ENCODE measurements at places on chromosomes 5 and 9.

GRCh38 chr5:15573590-15573989 is 73.6 kb downstream of the FBXL7 start:
- DNase-seq: no peak

GRCh38 chr5:32089146-32090000 is 84.7 kb downstream of the GOLPH3 start:
- no peak for DNase-seq

DNA sequence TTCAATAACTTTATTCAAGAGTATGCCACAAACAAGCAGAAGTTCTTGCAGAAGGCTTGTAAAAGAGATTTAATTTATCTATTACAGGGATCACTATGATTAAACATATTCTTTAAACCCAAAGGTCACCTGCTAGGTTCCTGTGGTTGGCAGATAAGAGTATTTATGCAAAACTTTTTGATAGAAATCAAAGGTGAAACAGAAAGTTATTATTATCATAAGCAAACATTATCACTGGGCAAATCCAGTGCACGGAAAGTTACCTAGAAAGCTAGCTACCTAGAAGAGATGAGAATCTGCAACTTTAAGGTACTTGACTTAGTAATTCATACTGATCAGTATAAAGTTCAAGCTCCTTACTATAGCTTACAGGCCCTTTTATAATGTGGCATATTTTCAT is 3.2 kb downstream of the STARD4 start:
- DNase-seq: no peak

- no peak for DNase-seq
Measured at GRCh38 chr5:126692971-126693370, 84.0 kb upstream of the LMNB1 start.

GRCh38 chr9:114588210-114588609 is 641 bp downstream of the ATP6V1G1 start:
- no peak for DNase-seq

- no peak for DNase-seq
Measured at GRCh38 chr5:138833726-138834480, 41.2 kb downstream of the LRRTM2 start.

GRCh38 chr9:74205056-74205455 is 292.1 kb upstream of the RORB start:
- DNase-seq: no peak

DNA sequence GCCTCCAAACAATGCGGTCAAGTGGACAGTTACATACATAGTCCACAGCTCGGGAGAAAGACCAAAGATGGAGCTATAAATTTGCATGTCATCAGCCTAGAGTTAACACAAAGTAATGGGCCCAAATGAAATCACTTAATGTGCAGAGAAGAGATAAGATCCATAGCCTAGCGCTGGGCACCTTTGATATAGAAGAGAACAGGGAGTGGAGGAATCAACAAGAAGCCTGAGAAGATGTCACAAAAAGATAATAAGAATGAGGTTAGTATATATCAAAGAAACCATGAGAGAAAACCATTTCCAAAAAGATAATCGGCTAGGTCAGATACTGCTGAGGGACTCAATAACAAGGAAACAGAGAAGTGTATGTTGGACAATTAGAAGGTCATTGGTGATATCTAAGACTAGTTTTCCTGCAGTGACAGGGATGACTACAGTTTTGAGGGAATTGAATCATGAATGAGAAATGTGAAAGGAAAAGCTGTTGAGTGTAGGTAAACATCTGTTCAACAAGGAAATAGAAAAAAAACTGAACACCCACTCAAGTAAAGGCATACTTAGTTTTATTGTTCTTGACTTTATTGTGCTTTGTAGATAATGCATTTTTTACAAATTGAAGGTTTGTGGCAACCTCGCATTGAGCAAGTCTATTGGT is 68.7 kb upstream of the CDH6 start:
- DNase-seq: no peak

GRCh38 chr5:94508461-94509148 is 109.8 kb downstream of the KIAA0825 start:
- DNase-seq: no peak

DNA sequence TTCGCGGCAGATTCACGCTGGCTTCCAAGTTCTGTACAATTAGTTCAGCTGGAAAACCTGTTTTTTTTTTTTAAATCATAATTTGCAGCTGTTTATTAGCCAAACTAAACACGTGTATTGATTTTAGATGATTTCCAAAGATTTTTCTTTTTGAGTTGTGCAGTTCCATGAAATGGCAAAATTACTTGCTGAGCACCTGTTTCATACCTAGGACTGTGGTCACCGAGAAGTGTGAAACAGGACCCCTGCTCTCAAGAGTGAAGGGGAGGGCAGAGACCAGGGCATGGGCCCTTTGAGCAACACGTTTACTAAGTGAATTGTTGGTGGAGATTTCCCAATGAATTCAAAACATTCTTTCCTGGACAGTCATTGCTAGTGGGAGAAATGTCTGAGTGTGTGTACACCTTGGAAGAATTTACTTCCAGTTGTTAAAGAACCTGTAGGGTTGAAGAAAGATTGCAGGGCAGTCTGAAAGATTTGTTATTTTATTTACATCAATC is 688 bp downstream of the SNX24 start:
- no peak for DNase-seq

GRCh38 chr5:79803007-79803406 is 113.4 kb downstream of the CMYA5 start:
- DNase-seq: no peak

DNA sequence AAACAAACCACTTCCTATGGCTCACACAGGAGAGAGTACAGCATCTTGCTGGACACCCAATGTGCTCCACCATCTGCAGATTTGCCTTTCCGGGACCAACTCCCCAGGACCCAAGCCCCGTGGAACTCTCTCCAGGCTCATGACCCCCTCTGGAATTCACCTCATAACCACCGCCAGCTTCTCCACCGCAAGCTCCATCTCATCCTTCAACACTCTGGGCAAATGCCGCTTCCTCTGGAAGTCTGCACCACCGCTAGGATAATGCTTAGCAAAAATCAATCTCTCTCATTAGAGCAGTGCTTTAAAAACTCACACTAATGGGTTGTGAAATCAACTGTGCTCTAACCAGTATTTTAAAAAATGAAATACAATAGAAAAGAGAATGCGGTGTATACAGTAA is 150.0 kb downstream of the COL23A1 start:
- DNase-seq: no peak

- no peak for DNase-seq
Measured at GRCh38 chr5:140677947-140678346, 4.6 kb upstream of the DND1 start.

DNA sequence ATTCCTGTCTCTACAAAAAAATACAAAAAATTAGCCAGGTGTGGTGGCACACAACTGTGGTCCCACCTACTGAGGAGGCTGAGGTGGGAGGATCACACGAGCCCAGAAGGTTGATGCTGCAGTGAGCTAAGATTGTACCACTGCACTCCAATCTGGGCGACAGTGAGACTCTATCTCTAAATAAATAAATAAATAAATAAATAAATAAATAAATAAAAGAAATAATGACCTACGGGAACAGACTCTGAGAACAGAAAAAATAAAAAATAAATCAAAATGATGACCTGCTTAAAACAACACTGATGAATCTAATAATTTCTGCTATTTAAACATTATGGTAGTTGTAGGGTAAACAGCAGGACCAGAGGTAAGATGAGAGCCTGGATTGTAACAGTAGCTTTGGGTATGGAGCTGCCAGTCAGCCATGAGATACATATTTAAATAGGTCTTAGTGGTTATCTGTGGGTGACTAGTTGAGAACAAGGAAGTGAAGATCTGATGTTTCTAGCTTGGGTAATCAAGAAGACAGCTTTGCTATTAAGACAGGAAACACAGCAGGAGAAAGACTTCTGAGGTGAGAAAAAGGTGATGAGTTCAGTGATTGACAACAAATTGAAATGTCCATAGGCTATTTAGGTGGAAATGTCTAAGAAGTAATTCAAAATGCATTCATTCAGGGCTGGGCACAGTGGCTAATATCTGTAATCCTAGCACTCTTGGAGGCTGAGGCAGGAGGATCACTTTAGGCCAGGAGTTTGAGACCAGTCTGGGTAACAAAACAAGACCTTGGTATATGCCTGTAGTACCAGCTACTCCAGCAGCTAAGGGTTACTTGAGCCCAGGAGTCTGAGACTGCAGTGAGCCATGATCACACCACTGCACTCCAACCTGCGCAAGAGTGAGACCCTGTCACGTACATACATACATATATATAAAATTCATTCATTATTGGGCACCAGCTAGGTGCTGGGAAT is 11.0 kb downstream of the RNF145 start:
- no peak for DNase-seq

GRCh38 chr5:124980163-124980941 is 233.9 kb upstream of the ZNF608 start:
- DNase-seq: no peak

- no peak for DNase-seq
Measured at GRCh38 chr5:114332925-114333324, 28.9 kb upstream of the KCNN2 start.

- no peak for DNase-seq
Measured at GRCh38 chr5:96993760-96994159, 57.9 kb downstream of the LNPEP start.

- DNase-seq: no peak
Measured at GRCh38 chr9:78112406-78112805, 80.8 kb upstream of the GNAQ start.

DNA sequence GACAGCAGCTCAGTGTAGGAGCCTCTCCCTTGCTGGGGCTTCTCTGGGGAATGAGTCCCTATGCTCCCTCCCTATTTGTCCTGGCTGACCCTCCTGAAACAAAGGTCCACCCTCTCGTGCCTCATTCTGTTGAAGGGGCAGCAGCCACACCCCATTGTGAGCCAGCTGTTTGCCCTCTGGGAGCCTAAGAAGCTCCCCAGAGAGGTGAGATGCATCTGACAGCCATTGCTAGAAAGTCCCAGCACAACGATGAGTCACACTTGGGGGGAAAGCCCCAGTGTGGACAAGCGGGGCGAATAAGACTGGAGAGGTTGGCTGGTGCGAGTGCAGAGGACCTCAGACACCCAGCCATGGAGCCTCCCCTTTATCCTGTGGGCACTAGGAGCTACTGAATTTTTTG is 101.4 kb downstream of the PPARGC1B start:
- peak; percentile 28 for DNase-seq

GRCh38 chr5:172564188-172564587 is 76.9 kb upstream of the NEURL1B start:
- no peak for DNase-seq

GRCh38 chr5:108381350-108381953 is 446 bp downstream of the FBXL17 start:
- peak; percentile 63 for DNase-seq

- DNase-seq: no peak
Measured at GRCh38 chr5:139402561-139403158, 1.2 kb downstream of the SPATA24 start.

- DNase-seq: no peak
Measured at GRCh38 chr9:14097666-14098415, 216.1 kb downstream of the NFIB start.

DNA sequence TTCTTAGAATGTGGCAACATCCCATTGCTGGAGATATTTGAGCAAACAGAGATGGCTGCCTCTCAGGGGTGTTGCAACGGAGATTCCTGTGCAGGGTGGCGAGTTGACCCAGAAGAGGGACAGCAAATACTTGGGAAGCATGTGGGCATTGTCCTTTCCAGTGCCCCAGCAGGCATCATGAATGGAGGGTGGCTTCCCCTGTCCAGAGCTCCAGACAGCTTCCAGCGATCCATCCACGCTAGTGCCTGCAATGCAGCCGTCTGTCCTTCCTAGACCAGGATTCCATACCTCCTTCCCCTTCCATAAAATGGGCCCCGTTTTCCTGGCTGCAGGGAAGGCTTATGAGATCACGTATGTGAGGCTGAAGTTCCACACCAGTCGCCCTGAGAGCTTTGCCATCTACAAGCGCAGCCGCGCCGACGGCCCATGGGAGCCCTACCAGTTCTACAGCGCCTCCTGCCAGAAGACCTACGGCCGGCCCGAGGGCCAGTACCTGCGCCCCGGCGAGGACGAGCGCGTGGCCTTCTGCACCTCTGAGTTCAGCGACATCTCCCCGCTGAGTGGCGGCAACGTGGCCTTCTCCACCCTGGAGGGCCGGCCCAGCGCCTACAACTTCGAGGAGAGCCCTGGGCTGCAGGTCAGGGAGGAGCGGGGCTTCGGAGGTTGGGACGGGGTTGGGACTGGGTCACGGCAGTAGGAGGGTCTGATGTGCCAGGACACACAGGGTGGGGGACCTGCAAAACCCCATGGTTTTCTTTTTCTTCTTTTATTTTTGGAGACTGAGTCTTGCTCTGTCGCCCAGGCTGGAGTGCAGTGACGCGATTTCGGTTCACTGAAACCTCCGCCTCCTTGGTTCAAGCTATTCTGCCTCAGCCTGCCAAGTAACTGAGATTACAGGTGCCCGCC is 17.2 kb downstream of the LAMC3 start:
- DNase-seq: no peak

DNA sequence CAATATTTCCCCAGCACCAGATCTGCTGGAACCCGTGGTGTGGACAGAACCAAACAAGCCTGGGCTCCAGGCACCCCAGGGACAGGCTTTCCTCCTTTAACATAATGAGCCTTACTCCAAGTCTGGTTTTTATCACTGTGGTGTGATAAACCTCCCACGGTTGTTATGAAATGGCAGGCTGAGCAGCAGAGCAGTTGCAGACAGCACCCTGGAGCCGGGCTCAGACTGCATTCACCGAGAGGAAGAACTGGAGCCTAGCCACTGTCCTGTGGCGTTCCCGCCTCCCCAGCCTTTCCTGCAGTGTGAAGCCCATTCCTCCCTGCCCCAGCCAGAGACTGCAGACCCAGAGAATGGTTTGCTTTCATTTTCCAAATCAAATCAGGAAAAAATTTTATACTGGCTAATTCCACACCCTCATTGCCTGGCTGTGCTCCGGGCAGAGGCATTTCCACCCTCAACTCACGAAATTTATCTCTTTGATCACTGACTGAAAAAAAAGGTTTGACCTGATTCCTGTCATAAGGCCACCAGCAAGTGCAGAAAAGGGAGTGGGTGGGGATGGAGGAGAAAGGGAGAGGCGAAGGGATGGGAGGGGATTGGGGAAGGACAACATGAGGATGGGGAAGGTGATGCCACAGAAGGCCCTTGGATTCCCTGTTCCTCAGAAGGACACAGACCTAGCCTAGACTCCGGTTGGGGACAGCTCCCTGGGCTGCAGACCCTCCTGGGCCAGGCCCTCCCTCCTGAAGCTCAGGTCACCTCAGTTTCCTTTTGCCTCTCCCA is 18.9 kb downstream of the IPPK start:
- no peak for DNase-seq

DNA sequence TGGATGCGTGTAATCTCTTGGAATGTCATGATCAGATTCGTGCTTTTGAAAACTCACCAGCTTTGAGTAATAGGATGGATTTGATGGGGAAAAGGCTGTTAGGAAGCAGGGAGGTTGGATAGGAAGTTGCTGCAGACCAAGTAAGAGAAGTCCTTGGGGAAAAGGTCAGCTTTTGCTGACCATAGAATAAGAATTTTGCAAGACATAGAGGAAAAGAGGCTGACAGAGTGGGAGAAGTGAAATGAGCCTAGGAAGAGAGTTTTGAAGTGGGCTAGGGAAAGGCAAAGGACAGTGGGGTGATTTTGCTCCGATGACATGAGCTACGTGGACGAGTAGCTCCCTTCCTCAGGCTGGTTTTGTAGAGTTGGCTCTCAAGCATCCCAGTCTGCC is 31.5 kb downstream of the RHOBTB3 start:
- DNase-seq: no peak

GRCh38 chr5:36438765-36439561 is 137.3 kb upstream of the RANBP3L start:
- no peak for DNase-seq

- DNase-seq: no peak
Measured at GRCh38 chr9:109372246-109372645, 51.4 kb upstream of the EPB41L4B start.
